GM23338 (cell line): ENCODE measurements at places on chromosomes 1 and 21.
A peak's percentile ranks its signal among the peaks of the same experiment; 100 is the strongest.

DNA sequence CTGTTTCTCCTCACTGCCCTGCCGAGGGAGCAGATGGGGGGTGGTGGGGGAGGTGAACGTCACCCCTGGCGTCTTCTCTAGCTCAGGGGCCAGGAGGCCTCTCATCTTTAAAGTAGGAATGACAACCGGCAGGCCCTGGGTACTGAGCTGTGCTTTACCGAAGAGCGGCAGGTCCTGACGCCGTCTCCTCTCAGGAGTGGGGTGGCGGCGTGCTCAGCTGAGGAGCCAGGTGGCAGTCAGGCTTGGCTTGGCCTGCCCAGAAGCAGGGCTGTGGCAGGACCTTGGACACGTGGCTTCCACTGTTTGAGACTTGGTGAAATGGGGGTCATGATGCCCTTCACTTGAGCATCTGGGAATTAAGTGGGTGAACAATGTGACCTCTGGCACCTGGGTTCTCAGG, 3.1 kb downstream of the RER1 start:
- no peak for DNase-seq

GRCh38 chr21:42674351-42674940, 21.0 kb downstream of the PDE9A start:
- peak; percentile 72 for DNase-seq

DNA sequence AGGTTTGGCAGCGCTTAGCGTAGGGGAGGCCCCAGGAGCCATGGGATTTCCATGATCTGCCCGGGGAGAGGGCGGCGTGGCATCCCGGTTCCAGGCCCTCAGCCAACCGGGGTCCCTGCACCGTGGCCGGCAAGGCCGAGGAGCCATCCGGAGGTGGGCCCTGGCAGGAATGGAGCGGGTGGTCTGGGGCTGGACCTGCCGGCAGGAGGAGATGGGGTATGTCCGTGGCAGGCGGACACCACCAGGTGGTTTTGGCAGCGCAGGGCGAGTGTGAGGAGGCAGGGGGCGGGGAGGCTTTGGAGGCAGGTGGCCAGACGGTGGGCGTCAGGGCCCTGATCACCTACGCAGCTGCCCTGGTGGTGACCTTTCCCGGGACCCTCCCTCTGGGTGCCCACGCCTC, 10.3 kb downstream of the PRKCZ start:
- DNase-seq: no peak

DNA sequence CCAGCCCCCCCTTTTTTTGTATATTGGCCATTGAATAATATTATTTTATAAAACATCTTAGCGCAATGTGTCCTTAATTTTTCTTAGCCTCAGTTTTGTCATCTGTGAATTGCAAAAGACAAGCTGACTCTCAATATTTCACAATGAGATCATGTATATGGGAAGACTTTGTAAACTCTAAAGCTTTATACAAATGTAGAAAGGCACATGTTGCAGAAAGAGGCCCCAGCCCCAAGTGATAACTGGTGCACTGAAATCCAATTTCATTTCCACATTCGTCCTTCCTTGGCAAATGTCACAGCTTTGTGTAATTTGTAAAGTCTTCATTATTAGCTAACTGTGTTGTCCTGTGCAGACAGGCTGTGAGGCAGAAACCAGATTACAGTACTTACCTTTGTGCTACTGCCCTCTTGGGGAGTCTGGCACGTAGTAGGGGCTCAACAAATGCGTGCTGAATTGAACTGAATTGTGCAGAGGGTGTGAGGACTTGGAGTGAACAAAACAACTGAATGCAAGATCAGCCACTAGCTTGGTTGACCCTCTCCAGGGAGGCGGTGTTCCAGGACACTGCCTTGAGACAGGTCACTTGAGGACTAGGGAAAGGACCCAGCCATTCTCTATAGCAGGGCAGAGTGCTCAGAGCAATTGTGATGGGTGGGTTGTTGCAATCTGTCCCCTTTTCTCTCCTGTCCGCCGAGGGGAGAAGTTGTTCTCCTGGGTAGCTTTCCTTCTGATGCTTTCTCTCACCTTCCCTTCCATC, 74.6 kb downstream of the LMO4 start:
- no peak for DNase-seq

DNA sequence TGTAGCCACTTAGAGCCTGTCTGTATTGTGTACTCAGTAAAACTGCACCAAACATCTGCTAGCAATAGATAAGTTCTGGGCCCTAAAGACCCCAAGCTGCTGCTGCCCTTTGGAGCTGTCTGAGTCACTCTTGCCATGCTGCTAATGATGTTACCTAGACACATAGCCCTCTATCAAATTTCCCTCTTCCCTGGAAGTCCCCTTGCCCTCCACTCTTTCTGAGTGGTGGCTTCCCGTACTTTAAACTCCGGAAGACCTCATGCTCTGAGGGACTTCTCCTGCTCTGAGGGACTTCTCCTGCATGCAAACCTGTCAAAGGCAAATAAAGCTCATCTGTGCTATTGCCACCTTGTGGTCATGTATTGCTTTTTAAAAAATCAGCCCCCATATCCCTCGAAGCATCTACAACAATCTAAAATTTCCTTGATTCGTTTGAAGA, 34.0 kb downstream of the FH start:
- DNase-seq: peak; percentile 59

DNA sequence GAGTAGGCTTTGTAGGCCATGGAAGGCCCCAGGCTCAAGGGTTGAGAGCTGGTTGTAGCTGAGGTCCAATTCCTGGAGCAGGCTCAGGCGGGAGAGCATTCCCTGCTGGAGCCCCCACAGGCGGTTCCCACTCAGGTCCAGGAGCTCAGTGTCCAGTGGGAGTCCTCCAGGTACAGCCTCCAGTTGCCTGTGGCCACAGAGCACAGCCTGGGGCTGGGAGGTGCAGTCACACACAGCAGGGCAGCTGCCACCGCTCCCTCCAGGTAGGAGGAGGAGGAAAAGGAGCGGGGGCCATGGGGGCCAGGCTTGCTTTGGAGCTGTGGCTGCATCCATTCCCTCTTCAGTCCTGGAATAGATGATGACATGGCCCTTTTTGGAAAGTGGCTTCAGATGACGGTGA, 2.8 kb downstream of the LINGO4 start:
- no peak for DNase-seq

GRCh38 chr1:78737241-78737640, 87.6 kb downstream of the IFI44 start:
- no peak for DNase-seq

DNA sequence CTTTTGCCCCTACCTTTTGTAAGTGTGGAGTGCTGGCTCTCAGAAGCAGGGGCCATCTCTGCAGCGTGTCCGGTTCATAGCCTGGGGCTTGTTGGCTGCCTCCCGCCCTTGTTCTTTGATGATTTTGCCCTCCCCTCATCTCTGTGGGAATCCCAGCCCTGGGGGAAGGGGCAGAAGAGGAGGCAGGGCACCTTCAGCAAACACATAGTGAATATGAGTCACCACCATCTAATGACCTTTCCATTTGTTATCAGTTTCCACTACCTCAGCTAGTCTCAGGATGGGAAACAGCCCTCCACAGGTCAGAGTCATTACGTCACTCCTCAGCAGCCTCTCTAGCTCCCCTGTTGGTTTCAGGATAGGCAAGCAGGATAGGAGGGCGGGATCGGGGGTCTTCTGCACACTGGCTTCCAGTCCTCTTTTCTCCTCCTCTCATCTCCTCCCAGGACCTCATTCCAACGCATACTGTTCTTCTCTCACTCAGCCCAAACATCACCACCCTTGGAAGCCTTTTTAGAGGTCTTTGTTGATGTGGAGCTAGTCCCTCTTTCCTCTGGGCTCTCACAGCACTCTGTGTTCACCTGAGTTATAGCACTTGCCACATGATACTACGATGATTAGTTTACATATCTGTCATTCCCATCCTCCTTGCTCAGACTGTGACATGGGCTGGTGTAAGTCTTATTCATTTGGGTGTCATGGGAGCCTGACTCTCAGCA, 15.8 kb downstream of the GADD45A start:
- DNase-seq: peak; percentile 81

DNA sequence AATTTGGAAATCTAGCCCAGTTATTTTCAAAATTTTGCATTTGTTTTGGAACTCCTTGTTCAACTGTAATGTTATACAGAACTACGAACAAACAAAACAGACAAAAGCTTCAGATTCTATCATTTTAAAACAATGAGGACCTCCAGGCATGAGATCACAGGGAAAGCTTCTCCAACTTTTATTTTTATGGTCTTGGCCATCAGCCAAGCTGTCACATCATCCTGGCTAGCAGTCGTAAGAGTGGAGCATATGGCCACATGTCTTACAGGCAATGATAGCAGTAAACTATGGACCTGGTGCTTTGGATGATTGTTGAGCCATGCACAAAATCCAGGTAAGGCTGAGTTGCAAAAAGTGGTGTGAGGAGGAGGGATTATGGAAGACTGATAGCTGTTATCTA, 299.6 kb downstream of the LMX1A start:
- DNase-seq: no peak

DNA sequence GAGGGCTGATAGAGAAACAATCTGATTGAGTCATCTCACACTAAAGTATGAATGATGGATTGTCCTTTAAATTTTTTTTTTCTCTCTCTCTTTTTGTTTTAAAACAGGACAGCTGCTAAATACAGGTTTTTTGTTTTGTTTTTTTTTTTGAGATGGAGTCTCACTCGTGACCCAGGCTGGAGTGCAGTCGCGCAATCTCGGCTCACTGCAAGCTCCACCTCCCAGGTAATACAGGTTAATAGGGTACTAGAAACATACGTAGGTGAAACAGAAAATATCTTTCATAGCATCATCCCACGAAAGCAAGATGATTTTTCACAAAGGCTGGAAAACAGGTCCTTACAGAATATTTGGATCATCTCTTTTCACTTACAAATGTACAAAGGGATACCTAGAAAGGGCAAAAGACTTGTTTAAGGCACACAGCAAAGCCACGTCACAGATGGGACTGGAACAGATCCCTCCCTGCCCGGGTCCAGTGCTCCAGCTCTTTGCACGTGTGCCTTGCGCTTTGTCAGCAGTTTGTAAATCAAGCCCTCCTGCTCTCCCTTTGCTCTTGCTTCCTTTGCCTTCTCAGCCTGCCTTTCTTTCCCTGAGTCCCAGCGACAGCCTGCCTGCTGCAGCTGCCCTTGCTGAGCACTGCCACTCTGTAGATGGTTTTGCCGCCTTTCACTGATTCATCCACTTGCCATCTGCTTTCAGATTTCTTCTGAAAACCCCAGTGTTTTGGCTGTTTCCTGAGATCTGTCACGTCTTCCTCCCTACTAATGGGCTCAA, 171.3 kb upstream of the BEND5 start:
- DNase-seq: peak; percentile 16

- DNase-seq: no peak
These were observed 355.0 kb upstream of the DUSP10 start for GRCh38 chr1:222096883-222097282.

GRCh38 chr1:214205053-214205452, 75.9 kb upstream of the SMYD2 start:
- DNase-seq: no peak

- DNase-seq: no peak
These were observed 796.7 kb upstream of the ADGRL2 start for GRCh38 chr1:81004011-81004410.

DNA sequence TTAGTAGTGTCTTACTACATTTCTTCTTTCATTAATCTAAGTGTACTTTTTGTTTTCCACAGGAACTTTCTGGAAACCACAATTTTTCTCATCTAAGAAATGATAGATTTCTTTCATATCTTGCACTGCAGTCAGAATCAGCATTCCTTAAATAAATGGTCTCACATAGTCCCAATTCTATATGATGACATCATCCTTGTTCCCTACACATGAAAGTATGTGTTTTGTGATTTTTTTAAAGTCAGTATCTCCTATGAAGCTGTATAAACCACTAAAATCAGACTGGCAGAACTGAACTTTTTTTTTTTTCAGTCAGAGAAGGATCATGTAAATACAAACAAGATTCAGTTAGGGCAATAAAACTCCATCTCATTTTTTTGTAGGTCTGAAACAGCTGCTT, 742.6 kb upstream of the CXADR start:
- no peak for DNase-seq

DNA sequence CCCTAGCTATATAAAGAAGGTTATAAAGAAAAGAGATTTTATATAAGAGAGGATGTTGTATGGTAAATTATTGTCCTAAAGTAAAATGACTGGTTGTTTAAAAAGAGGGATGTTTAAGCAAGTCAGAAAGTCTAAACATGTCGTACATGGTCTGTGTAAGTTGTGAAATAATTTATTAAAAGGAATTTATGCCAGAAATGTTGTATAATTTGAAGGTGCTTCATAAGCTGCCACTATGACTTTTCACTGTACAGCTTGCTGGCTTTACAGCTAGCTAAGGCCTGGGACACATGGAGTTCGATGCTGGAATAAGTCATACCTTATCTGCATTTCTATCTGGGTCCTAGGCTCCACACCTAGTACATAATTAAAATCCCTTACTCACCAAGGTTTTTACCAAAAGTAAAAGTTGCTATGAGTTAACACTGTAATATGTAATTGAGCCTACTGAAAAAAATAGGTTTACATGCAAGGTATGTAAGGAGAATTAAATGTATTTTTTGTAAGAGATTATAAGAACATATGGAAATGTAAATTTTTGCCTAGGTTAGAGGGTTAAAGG, 59.0 kb upstream of the EDEM3 start:
- peak; percentile 63 for DNase-seq

GRCh38 chr1:160910170-160910750, 25.3 kb upstream of the ITLN1 start:
- no peak for DNase-seq

GRCh38 chr1:34140011-34140676, 24.9 kb downstream of the CSMD2 start:
- peak; percentile 47 for DNase-seq

- DNase-seq: no peak
These were observed 921.5 kb downstream of the TTLL7 start for GRCh38 chr1:83077411-83077810.

DNA sequence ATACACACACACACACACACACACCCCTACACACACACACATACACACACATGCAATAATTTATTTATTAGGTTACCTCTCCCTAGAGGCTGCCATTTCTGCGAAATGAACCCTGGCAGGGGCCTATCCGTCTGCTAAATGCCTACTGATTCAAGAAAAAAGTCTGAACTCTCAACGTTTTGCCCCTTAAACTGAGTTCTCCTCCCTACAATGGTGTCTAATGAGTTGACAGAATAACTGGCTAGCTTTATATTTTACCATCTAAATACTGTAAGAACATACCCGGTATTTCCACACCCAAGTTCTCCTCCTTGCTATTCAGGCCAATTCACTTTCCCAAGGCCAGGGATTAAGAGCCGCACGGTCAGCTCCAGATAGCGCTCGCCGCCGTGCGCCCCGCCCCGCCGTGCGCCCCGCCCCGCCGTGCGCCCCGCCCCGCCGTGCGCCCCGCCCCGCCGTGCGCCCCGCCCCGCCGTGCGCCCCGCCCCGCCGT, 339 bp upstream of the RNPC3 start:
- DNase-seq: peak; percentile 71

DNA sequence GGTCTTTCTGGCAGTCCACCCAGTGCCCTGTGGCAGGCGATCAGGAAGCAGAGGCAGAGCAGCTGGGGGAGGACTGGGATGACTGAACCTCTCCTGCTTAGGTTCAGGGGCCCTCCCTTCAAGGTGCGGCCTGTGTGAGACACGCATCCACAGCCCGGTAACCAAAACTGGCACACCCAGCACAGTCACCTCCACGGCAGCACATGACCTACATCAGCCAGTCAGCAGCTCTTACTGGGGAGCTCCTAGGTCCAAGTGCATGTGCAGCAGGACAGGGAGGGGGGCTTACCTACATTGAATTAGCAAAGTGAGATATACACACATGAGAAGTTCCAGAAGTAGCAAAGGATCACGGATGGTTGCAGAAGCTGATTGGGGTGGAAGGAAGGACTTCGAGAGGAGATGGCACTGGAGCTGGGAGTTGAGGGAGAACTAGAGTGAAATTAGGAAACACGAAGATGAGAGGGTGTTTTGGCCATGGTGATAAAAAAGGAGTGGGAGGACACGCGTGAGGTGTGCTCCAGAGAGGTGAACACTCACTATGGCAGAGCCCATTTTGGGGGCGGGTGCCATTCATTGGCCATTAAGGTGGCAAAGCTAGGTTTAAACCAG, 51.4 kb upstream of the IRF2BP2 start:
- DNase-seq: no peak
